ENCODE measurements at places on chromosomes 1 and 21.

GRCh38 chr1:79012500-79012899 lies 6.0 kb upstream of the ADGRL4 start:
- no peak for DNase-seq

GRCh38 chr1:16926491-16927073 lies 4.9 kb downstream of the CROCC start:
- DNase-seq: no peak

DNA sequence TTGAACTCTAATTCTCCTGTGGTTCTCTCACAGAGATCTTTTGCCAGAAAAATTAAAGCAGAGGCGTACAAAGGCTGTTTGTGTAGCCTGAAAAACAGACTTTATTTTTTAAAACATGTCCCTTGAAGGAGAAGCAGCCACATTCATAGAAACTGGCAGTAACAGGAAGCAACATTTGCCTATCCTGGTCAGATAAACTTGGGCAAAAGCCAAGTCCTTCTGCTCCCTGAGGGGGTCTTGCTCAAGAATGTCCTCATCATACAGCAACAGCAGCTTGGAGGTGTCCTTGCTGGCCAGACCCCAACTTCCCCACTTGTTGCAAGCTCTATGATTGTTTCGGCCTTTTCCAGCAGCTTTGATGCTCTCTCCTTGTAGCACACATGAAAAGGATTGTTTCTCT lies 36.3 kb downstream of the MSTO1 start:
- DNase-seq: no peak

- no peak for DNase-seq
Observed at GRCh38 chr21:32803651-32804050, 32.1 kb upstream of the PAXBP1 start.

DNA sequence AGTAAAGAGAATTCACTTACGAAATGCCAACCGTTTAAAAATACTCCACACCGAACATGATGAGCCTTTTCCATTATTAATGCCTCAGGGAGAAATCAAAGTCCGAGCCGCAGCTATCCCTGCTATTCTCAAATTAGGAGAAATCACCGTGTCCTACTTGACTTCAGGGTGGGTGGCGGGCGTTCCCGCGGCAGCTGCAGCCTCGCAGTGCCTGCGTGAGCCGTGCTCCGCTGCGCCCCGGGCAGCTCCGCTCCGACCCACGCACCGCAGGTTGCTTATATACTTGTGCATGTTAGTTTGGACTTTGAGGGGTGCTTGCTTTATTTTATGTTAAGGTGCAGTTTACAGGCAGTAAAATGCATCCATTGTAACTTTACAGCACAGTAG lies 35.6 kb upstream of the PCBP3 start:
- DNase-seq: no peak

GRCh38 chr1:111559736-111560279 lies 56.4 kb upstream of the ADORA3 start:
- no peak for DNase-seq

DNA sequence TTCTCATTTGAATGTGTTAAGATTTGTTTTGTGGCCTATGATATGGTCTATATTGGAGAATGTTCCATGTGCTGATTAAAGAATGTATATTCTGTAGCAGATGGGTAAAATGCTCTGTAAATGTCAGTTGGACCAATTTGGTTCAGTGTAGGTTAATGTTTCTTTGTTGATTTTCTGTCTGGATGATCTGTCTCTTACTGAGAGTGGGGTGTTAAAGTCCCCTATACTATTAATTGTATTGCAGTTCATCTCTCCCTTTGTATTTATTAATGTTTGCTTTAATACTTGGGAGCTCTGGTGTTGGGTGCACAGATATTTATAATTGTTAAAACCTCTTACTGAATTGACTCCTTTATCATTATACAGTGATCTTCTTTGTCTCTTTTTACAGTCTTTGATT lies 584.5 kb downstream of the NUF2 start:
- no peak for DNase-seq

GRCh38 chr21:42731264-42732032 lies 78.0 kb downstream of the PDE9A start:
- no peak for DNase-seq

- DNase-seq: no peak
Observed at GRCh38 chr1:246907472-246907871, 24.3 kb downstream of the AHCTF1 start.

- DNase-seq: no peak
Observed at GRCh38 chr1:15100880-15101760, 52.4 kb upstream of the TMEM51 start.

DNA sequence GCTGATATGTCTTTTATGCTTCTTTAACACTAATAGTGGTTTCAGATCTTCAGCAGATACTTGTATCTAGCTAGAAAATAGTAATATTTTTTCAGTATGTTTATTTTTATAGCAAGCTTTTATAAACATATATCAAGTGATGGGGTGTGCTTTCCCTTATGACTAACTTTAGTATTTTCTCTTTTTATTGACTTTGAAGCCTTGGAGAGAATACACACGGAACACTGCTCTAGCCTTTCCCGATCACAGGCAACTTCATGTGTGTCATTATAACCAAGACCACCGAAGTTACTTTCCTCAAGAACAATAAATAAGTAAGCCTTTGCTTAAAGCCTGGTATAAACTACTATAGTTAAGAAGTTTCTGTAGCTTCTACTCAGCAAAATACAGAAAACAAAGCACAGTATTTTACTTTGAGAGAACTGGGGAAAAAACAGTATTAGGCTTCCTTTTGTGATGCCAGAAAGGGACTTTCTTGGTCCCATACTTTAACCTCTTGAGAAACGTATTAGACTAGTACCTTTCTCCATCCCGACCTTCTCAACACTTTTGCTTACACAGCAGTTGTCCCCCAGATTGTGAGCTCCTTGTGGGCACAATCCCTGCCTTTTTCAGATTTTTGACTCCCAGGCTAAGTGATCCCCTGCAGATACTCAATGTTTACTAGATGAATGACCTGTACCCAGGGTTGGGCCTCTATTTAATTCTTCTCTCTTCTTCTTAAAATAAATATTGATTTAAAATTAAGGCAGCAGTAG lies 3.3 kb downstream of the ADSS2 start:
- no peak for DNase-seq

DNA sequence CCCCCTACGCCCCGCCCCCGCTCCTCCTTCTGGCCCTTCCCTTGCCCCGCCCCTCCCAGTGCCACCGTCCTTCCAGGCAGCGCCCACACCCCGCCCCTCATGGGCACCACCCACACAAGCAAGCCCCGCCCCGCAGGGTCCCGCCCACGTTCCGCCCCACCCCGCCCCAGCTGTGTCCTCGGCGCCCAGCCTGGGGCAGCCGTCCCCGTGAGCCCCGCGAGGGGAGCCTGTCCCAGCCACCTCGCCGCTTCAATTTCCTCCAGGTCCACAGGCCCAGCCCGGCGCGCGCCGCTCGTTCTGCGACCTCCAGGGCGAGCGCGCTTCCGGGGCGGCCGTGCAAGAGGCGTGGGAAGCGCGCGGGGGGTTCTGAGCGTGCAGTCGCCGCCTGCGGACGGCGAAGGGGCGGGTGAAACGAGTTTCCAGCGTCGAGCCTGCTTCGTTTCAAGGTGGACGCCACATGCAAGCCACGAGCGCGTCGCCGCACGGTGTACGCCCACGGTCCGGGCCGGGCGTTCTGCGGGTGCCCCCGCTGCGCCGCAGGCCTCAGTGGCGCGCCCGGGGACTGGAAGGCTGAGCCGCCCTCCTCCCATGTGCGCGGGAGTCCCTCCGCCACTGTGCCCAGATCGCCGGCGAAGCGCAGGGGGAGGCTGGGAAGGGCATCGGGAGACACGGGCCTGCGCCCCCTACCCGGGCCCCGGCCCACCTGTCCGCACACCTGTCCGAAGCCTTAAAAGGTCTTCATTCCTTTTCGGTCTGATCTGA lies 10.8 kb upstream of the FAAP20 start:
- DNase-seq: peak; percentile 92
